ENCODE measurements at places on chromosomes 1 and 21.

- H3K4me1 ChIP-seq, result no peaks in the 10 kb centered on the region
- H3K27me3 ChIP-seq, result no peaks in the 10 kb centered on the region
- DNase-seq, result no peak
These were observed 34.7 kb downstream of the RTCA start for GRCh38 chr1:100300691-100301090.

DNA sequence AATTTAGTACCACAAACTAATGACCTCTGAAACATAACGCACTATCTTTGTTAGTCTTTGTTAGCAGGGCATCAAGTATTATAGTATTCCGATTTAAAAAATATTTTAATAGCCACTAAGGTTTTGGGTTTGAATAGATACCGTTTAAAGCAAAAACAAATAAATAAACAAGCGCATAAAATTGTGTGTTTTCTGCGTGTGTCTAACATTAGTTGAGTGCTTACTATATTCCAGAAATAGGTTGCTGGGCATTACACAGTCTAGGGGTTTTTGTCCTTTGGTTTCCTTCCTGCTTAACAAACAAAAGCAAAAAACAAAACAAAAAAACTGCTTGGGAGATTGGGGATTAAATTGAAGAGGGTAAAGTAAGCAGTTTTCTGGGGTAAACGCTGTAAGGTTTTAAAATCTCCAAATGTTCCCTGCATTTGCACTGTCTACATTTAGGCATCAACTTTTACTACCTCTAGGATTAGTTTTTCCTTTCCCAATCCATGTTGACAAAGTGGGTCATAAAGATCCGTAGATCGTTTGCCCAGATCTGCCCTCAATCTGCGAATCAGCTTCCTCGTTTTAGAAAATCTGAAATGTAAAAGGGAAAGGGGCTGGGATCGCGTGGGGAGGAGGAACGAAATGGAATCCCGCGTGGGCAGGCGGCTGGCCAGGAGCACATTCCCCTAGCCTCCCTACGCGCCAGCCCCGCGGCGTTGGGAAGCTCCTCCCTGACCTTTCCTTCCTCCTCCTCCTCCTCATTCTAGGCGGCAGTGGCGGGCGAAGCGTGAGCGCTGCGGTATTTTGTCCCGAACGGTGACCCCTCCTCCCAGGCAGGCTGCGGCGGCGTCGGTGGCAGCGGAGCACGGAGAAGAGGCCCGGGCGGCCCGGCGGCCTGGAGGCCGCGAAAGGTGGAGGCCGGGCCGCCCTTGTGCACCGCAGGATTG is at the start of gene KCTD3:
TSS of gene KCTD3 (plus strand) at position 749 of the 935 bp plus-strand sequence. CDS start 382 bp downstream, outside the sequence.
- H3K27me3 ChIP-seq, result no peaks in the 10 kb centered on the region
- peak within 1 kb of the TSS; percentile 98 for H3K4me3 ChIP-seq
- H3K36me3 ChIP-seq, result no peaks in the 10 kb centered on the region
- peak within 1 kb of the TSS; percentile 95 for H3K27ac ChIP-seq
- peaks cover 34% of the 10 kb centered on the region for H3K4me1 ChIP-seq

- H3K36me3 ChIP-seq, result no peaks in the 10 kb centered on the region
- no peak for DNase-seq
- peaks cover 14% of the 10 kb centered on the region for H3K4me1 ChIP-seq
- no peak overlapping the region for H3K4me3 ChIP-seq
- no peak overlapping the region for H3K27ac ChIP-seq
- H3K27me3 ChIP-seq, result peaks cover 35% of the 10 kb centered on the region
These were observed 8.5 kb upstream of the FYB2 start for GRCh38 chr1:56827711-56828110.

DNA sequence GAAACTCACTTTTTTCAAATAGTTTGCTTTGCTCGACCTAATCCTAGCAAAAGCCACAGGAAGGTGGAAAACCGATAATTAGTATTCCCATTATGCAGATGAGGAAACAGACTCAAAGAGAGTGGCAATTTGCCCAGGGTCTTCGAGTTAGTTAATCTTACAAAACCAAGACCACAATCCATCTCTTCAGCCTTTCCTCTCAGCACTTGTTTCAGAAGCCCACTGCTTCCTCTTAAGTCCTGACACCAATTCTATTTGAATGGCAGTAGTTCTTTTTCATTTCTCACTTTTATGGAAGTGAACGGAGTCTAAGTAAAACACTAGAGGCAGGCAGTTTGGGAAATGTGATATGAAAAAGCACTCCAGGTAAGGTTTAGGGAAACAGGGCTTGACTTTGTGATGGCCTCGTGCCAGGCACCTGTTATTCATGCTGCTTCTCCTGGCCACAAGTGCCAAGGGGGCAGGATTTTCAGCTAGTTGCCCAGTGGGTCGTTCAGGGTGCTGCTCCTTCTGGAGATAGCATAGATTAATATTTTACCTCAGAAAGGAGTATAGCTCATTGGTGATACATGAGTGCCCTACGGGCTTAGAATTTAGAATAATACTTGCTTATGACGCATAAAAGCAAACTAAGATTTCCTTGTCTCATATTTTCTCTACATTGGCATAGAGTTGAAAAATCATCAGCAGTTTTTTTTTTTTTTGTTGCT is 76.6 kb upstream of the NRIP1 start:
- no peak overlapping the region for H3K27ac ChIP-seq
- no peak for DNase-seq
- peaks cover 48% of the 10 kb centered on the region for H3K4me1 ChIP-seq
- H3K36me3 ChIP-seq, result no peaks in the 10 kb centered on the region

- no peaks in the 10 kb centered on the region for H3K36me3 ChIP-seq
- no peak overlapping the region for H3K4me3 ChIP-seq
These were observed 29.4 kb upstream of the SSX2IP start for GRCh38 chr1:84719543-84720217.

DNA sequence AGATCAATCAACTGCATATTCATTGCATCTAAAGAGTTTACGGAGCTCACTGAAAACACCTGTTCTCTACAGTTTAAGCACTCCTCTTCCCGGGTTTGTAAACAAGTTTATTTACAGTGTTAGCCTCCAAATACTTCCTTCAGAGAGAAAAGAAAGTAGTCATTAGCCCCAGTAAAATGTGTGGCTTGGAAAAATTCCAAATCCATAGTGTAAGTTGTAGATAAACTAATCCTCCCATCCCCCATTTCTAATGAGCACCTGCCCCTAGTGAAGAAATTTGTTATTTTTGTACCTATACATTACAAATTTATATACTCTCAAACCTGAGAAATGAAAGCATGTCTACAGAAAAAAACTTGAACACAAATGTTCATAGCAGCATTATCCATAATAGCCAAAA is 21.9 kb downstream of the PUM1 start:
- H3K27ac ChIP-seq, result no peak overlapping the region
- H3K27me3 ChIP-seq, result no peaks in the 10 kb centered on the region
- DNase-seq, result no peak
- H3K36me3 ChIP-seq, result peaks cover 10% of the 10 kb centered on the region
- H3K4me1 ChIP-seq, result peaks cover 15% of the 10 kb centered on the region

GRCh38 chr1:99816656-99817055 is 33.5 kb upstream of the AGL start:
- no peaks in the 10 kb centered on the region for H3K36me3 ChIP-seq
- no peak for DNase-seq
- H3K4me1 ChIP-seq, result peaks cover 6% of the 10 kb centered on the region

- H3K27me3 ChIP-seq, result no peaks in the 10 kb centered on the region
- H3K4me1 ChIP-seq, result no peaks in the 10 kb centered on the region
- H3K36me3 ChIP-seq, result no peaks in the 10 kb centered on the region
- no peak overlapping the region for H3K27ac ChIP-seq
- no peak for DNase-seq
These were observed 1280.2 kb downstream of the NCAM2 start for GRCh38 chr21:22278366-22278765.

DNA sequence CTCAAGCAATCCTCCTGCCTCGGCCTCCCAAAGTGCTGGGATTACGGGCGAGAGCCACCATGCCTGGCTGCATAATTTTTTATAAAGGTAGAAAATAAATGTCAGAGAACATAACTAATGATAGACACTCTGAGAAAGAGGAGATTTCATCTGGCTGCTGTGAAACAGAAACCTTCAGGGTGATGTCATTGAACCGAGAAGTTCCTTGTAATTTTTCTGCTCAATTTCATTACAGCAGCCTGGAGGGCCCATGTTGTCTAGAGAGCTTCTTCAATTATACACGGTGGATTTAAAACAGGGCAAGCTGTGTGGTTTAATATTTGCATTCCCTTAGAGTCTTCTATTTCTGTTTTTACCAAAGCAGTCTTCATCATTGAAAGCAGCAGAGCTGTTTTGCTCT is 64.3 kb upstream of the MORC3 start:
- no peak overlapping the region for H3K4me3 ChIP-seq
- no peak overlapping the region for H3K27ac ChIP-seq
- peaks cover 22% of the 10 kb centered on the region for H3K4me1 ChIP-seq
- peaks cover 25% of the 10 kb centered on the region for H3K36me3 ChIP-seq
- no peaks in the 10 kb centered on the region for H3K27me3 ChIP-seq

DNA sequence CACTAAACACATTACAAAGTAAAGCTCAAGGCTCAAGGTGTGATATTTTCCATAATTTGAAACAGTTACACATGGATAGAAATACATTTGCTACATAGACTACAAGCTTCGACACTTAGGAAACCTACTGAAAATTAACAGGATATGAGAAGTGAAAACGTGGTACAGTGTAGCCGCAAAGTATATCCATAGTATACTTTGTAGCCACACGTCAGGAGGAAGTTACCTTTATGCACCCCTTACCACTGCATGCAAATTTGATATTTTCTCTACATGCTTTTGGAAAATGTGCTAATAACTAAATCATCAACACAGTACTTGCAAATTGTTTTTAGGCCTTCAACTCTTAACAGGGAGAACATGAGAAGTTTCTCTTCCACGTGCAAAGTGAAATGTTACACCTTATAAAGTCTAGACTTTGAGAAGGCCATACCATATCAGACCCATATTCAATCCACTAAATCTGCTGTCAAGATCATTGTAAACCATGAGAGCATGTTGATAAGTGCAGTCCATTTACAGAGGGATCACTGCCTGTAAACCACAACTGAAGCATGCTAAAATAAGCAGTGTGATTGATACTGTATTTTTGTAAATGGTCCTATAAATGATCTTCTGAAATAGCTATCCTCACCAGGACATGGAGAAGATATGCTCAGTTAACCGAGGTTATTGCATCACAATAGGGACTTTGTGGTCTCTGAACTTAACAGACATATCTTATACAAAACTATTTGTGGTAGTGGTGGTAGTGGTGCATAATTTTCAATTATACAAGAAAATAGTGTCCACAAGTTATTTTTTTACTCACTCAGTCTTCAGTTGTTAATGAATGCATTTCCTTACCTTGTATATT is 64.7 kb downstream of the VAV3 start:
- H3K27me3 ChIP-seq, result no peaks in the 10 kb centered on the region
- no peak overlapping the region for H3K27ac ChIP-seq
- H3K4me1 ChIP-seq, result no peaks in the 10 kb centered on the region
- no peak overlapping the region for H3K4me3 ChIP-seq
- no peak for DNase-seq
- H3K36me3 ChIP-seq, result no peaks in the 10 kb centered on the region

DNA sequence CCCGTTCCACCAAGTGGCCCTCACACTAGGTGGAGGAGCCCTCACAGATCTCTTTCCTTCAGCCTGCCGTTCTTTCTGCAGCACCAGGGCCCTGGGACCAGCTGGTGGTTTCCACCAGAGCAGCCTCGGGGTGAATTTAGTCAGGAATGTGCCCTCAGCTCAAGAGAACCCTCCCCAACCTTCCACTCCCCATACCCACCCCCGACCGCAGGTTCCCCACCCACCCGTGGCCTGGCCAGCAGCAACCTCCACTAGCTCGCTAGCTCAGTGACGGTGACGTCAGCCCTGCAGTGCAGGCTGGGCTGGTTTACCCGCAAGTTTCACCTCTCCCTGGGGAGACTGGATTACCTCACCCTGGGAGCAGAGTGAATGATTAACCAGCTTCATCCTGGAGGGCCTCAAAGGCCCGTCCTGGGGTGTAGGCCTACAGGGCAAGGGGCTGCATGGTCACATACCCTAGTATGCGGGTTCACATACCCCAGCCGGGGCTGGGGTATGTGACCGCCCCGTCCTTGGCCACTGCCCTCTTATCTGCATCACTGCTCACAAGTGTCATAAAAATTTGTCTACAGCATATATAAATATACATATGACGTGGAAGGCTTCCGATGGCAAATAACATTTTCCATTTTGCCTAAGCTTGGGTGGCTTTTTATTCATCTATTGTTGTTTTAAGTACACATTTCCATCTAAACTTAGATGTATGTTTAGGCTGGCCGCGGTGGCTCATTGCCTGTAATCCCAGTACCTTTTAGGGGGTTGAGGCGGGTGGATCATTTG is 24.5 kb downstream of the ELF3 start:
- H3K4me1 ChIP-seq, result no peaks in the 10 kb centered on the region
- H3K27ac ChIP-seq, result no peak overlapping the region
- no peaks in the 10 kb centered on the region for H3K36me3 ChIP-seq
- H3K4me3 ChIP-seq, result no peak overlapping the region
- DNase-seq, result no peak

DNA sequence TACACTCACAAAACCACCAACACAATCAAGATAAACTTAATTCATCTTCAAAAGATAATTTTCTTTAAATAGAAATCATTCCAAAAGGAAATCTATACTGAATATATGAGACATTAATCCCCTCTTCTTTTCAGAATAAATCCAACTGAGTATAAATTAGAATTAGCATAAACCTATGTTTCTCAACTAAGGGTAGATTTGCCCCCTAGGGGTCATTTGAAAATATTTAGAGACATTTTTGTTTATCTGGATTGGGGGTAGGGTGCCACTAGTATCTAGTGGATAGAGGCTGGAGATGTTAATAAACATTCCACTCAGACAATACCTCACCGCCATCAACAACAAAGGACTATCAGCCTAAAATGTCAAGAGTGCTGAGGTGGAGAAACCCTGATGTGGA is 6.5 kb upstream of the TNFSF4 start:
- H3K27ac ChIP-seq, result no peak overlapping the region
- peaks cover 39% of the 10 kb centered on the region for H3K4me1 ChIP-seq
- H3K4me3 ChIP-seq, result no peak overlapping the region
- H3K27me3 ChIP-seq, result no peaks in the 10 kb centered on the region
- no peak for DNase-seq
- H3K36me3 ChIP-seq, result no peaks in the 10 kb centered on the region

DNA sequence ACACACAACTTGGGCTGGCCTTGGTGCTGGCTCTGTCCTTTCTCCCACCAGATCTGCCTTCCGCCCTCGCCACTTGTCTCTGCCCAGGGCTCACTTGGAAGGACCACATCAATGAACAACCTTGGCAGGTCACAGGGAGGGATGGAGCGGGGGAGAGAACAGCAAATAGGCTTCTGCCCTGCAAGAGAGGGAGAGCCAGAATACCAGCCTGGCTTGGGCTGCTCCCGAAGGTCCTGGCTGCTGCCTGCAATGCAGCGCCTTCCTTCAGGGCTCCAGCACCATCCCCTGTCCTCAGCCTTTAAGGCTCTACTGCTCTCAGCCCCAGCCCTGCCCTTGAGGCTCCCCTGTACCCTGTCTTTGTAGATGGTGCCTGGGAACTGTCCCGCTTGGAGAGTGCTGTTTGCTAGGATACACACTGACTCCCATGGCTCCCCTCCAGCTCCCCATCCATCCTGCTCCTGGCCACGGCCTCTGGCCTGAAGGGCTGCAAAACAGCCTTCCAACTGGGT is 43.8 kb downstream of the HIVEP3 start:
- DNase-seq, result no peak
- H3K36me3 ChIP-seq, result no peaks in the 10 kb centered on the region
- H3K4me1 ChIP-seq, result peaks cover 22% of the 10 kb centered on the region
- no peak overlapping the region for H3K27ac ChIP-seq

Data from neural crest cell (in vitro differentiated cells).